ENCODE measurements at places on chromosomes 4 and X.

DNA sequence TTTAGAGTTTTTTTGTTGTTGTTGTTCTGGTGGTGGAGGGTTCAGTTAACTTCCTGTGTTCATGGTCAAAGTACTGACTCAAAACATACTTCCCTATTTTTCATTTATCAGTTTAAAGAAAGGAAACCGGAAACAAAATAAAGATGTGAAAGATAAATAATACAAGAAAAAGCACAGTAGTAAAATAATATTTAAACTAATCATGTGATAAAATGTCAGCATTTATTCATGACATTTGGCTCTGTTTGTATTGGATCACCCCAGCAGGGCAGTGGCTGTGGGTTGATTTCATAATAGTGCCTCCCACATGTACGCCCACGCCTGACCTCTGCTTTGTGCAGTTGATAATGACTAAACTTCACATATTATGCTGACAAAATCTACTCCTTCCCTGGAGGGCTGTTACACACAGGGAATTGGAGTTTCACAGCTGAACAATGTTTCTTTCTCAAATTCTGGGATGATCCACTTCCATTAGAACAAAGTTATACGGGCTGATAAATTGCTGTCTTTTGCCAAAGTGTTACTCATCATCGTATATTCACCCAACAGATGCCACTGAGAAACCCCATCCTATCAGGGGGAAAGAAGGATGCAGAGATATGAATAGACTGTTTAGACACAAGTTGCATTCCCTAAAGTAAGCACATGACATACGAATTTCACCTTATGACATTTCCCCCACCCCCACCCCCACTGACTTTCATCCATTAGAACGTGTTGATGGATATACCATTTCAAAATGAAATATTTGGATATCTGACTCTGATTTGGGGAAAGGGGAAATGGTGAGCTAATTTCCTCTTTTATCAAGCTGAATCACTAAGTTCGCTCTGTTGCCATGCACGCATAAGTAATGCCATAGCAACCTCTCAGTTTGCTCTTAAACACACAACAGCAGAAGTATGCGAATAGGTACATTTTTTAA lies 48.3 kb downstream of the AMELX start:
- DNase-seq: no peak

- DNase-seq: no peak
Observed at GRCh38 chr4:174036111-174036510, 247.4 kb downstream of the FBXO8 start.

- no peak for DNase-seq
Observed at GRCh38 chrX:71533516-71533850, 579 bp downstream of the OGT start.

GRCh38 chr4:40822420-40823166 lies 72.8 kb downstream of the NSUN7 start:
- DNase-seq: no peak

GRCh38 chr4:111631215-111631999 lies 513.8 kb upstream of the FAM241A start:
- DNase-seq: no peak

DNA sequence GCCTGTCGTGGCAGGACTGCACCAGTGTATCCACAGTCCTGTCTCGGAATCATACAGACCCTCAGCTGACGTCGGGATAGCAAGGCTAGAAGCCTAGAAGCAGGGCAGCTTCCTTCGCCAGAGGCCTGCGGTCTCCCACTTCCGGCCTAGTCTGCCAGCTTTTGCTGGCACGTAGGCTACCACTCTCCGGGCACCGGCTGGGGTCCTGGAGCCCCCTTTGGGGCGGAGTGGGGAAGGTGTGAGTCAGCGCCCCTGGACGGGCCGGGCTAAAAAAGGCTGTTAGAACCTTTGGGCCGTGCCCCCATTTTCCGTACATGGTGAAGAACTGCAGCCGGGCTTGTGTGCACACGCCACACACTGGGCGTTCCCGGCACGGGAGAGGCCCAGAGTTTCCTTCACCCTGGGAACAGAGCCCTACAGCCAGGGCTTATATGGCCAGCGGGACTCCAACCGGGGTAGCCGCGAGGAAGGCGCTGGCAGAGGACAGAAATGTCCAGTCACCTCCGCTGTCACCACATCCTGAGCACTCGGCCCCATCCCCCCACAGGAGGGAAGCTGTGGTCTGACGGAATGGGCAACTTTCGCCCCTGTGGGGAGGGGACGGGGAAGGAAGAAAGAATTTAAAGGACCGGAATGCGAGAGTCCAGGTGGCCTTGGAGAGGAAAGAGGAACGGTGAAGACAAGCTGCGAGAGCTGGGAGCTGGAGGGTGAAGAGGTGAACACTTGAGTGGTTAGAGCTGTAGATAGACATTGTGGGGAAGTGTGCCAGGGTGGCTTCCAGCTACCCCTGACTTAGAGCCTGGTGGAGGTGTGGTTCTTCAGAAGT lies 4.6 kb downstream of the MAGIX start:
- peak; percentile 1 for DNase-seq

GRCh38 chr4:8493484-8493883 lies 52.9 kb downstream of the TRMT44 start:
- DNase-seq: no peak

- DNase-seq: no peak
Observed at GRCh38 chrX:56791456-56791855, 62.4 kb downstream of the NBDY start.
